HuH-7 (cell line): ENCODE measurements at places on chromosomes 2 and 18.

GRCh38 chr2:233385489-233386044 lies 31.3 kb downstream of the DGKD start:
- no peak for DNase-seq

DNA sequence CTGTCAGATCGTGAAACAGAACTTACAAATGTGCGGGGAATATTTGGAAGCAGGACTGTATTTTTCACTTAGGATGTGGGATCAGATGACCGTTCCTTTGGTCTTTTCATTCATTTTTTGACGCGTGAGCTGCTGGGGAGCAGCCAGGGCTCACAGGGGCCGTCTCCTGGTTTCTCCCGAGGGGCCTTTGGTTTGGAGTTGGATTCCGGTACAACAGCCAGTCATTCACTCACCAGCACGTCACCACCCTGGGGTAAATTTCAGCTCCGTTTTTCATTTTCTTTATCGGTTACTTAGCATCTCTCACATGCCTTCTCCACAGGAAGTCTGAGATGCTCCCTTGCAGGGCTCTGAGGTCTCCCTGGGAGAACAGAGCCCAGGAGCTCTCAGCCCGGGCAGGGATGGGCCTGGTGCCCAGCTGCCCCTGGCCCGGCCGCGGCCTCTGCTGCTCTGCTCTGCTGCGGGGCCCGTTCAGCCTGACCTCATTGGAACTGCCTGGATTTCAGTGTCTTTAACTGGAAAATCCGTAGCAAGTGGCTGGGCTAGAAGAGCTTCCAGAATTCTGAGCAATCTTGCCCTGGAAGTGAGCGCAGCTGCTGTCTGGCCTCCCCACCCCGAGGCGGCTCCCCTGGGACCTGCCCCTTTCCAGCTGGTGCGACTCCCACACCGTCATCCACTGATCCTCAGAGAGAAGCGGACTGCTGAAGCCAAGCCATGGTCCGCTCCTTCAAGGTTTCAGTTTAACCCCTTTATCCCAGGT lies 335.6 kb downstream of the EIPR1 start:
- no peak for DNase-seq

GRCh38 chr2:8239531-8240088 lies 442.2 kb upstream of the ID2 start:
- DNase-seq = no peak

GRCh38 chr2:26561918-26562810 lies 79.0 kb downstream of the CIB4 start:
- peak; percentile 36 for DNase-seq

- DNase-seq = no peak
Measured at GRCh38 chr2:172736424-172737174, 954 bp downstream of the RAPGEF4 start.

DNA sequence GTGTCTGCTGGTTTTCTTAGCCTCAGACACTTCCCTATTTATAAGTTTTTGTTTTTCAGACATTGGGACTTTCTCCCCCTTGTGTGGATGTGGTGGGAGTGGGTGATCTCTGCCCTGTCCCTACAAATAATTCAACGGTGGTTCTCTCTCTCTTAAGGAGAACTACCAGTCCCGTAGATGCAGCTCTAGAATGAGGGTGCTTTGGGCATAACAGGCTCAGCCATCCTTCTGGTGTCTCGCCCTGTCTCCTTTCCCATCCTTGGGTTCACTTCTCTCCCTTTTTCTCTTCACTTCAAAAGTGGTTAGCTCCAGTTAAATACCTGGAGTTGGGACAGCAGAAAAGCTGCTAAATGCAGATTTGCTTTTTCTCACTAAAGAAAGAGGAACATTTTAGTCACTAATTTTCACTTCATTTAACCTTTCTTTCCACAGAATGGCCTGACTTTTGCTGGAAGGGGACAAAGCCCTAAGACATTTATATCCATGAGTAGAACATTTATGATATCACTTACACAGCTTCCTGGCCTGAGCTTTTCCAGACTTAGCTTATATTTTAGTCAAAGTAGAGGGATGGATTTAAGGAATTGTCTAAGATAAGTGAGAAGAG lies 121.2 kb upstream of the CXCR4 start:
- no peak for DNase-seq
